ENCODE measurements at places on chromosomes 5 and 9.

DNA sequence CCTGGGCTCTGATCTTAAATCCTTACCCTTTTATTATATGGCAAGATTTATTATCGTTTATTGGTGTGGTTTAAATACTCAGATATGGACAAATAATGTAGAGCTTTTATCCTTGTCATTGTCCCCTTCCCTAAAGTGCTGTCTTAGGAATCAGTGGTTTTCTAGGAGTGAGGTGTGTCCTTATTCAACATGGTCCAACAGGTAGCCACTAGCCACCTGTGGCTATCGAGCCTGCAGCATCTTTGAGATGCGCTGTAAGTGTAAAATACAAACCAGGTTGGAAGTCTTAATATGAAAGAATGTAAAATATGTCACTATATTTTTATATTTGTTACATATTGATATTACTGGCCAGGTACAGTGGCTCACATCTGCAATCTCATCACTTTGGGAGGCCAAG lies 82.4 kb upstream of the BASP1 start:
- DNase-seq, result no peak

DNA sequence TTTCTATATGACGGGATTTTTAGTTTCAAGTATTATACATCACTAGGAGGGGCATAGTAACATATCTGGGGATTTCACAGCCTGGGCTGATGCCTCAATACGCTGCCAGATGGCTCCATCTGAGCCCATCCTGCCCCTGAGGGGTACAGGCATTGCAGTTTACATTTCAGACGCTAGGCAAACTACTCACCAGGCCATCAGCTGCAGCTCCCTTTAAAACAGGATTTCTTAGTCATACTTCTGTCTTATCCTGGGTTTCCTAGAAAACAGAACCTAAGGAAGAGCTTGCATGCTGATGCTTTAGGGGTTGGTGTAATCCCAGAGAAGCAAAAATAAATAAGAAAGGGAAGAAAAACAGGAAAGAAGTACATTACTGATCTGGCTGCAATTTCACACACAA lies 372.8 kb upstream of the PIK3R1 start:
- DNase-seq, result no peak

GRCh38 chr9:100307080-100307479 lies 45.7 kb downstream of the TEX10 start:
- DNase-seq, result no peak

DNA sequence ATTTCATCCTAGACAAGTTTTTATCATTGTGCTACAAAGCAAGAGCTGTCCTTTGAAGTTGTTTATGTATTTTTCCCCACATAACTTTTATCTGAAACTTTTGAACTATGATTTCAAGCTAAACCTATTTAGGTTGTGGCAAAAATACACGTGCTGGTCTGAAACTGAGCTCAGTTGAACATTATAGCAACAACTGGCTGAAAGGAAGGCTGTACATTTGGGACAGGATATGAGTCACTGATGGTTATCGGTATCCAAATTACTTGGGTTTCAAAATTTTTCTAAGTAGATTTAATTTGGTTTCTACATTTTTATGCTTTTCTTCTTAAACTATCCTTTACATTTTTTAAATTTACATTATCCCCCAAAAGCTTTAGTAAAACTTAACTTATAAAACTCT lies 627.3 kb upstream of the NUDT12 start:
- DNase-seq, result no peak

- DNase-seq, result no peak
These were observed 86.2 kb upstream of the CDH9 start for GRCh38 chr5:27124590-27124989.

Data from AG08396 (cell line).